ENCODE measurements at places on chromosomes 12 and 14. TPM values are rescaled to one million over a fixed set of nuclear protein-coding genes. Genes with fewer than 3 reads are reported as not detected.

DNA sequence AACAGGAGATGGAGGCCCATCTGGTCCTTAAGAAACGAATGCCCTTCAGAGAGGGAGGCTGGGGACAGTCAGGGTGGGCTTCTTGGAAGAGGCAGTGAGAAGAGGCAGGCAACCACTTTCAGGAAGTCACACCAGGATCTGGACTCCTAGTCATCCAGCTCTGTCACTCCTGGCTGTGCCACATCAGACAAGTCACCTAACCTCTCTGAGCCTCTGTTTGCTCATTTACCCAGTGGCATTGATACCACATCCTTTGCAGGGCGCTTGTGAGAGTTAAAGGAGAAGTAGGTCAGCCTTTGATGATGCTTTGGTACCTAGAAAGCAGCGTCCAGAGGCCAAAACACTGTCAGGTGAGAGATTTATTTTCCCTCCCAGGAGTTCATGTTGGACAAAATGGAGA lies 11.1 kb downstream of the CCDC197 start:
- no peaks in the 10 kb centered on the region for H3K27me3 ChIP-seq
- no peak for DNase-seq
- no peaks in the 10 kb centered on the region for H3K36me3 ChIP-seq

Gene IFNG-AS1
- total RNA-seq = not detected

- no peaks in the 10 kb centered on the region for H3K4me1 ChIP-seq
- no peak overlapping the region for H3K4me3 ChIP-seq
- DNase-seq = no peak
- no peaks in the 10 kb centered on the region for H3K27me3 ChIP-seq
- no peaks in the 10 kb centered on the region for H3K36me3 ChIP-seq
Measured at GRCh38 chr14:101358320-101359125, 202.8 kb upstream of the DIO3 start.

GRCh38 chr14:28661171-28661772 lies 105.3 kb upstream of the FOXG1 start:
- no peak overlapping the region for H3K4me3 ChIP-seq
- no peaks in the 10 kb centered on the region for H3K27me3 ChIP-seq
- H3K4me1 ChIP-seq = no peaks in the 10 kb centered on the region
- no peak overlapping the region for H3K27ac ChIP-seq
- DNase-seq = no peak

DNA sequence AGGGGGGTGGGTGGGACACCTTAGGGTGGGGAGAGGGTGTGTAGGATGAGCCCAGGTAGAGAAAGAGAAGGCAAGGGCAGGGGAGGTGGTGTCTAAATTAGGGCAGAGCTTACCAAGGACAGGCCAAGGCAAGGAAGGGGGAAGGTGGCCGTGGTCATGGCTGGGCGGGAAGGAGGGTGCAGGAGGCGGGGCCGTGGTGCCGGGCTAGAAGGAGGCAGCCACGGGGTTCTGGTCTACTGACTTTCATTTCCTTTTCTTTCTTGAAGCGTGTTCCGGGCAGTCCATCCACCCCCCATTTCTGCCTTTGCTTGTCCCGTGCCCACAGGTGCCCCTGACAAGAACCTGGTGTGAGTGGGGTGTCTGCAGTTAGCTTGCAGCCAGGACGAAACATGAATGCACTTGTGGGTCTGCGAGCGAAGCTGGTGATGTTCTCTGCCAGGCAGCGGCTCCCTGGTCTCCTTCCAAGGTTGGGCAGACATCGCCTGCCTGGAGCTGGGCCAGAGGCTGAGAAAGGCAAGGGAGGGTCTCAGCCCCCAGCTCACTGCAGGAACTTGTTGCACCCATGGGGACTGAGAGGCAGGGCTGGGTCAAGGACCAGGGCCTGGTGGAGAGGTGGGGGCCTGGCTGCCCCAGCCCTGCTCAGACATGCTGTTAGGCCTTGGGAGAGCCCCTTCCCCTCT lies 58.2 kb downstream of the KIF26A start:
- no peak overlapping the region for H3K27ac ChIP-seq
- H3K36me3 ChIP-seq = no peaks in the 10 kb centered on the region
- no peak overlapping the region for H3K4me3 ChIP-seq

Measured in tibial nerve (tissue), 4 donors.